ENCODE measurements at places on chromosomes 13 and 19.

GRCh38 chr13:86155756-86156155, 356.5 kb upstream of the SLITRK6 start:
- no peak for DNase-seq

DNA sequence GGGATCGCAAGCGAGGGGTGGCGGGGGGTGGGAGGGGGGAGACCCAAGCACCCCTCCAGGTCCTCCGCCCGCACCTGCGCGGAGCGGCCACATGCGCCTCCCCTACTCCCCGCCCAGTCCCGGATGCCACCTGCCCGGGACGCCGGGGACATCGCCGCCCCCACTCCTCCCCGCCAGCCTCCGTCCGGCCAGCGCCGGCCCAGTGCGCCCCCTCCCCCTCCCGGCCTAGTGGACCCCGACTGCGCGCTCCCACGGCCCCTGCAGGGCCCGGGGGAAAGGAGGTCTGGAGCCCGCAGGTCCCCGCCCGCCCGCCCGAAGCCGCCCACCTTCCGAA, 263 bp downstream of the RHPN2 start:
- no peak for DNase-seq

GRCh38 chr13:88937384-88937783, 1266.2 kb downstream of the SLITRK5 start:
- DNase-seq, result no peak

DNA sequence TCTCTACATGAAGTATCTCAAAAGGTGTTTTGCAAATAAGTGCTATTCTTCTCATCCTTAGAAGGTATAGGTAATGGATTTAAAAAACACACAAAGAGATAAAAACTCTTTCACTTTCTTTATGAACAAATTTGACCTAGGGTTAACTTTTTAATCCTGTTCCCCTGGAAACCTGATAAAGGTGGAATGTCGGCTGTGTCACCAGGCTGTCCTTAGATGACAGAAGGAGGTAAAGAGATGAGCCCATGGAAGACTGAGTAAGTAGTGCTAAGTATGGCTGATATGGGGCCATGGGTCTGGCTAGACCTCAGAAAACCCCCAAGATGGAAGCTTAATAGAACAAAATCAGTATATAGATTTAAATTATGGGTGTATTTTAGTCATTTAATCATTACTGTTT, 153.8 kb upstream of the LSM14A start:
- no peak for DNase-seq

All from RCC 7860 (cell line).